ENCODE measurements at places on chromosomes 2 and 18.

DNA sequence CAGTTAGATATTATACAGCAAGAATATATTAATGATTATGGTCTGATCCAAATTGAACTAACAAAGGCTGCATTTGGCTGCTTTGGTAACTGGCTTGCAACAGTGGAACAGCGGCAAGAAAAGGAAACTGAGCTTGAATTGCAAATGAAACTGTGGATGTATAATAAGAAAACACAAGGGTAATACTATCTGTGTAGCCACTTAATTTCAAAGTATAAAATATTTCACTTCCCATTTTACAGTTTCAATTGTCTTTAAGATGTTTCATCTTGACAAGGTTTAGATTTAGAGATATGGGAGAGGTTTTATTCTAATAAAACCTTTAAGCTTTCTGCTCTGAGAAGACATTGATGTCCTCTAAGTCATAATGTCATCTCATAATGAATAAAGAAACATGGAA lies 23.8 kb downstream of the WDR75 start:
- no peak for DNase-seq

- no peak for DNase-seq
These were observed 512.4 kb upstream of the ID2 start for GRCh38 chr2:8169443-8169842.

GRCh38 chr2:145757503-145758246 lies 1237.8 kb upstream of the ZEB2 start:
- DNase-seq, result no peak

DNA sequence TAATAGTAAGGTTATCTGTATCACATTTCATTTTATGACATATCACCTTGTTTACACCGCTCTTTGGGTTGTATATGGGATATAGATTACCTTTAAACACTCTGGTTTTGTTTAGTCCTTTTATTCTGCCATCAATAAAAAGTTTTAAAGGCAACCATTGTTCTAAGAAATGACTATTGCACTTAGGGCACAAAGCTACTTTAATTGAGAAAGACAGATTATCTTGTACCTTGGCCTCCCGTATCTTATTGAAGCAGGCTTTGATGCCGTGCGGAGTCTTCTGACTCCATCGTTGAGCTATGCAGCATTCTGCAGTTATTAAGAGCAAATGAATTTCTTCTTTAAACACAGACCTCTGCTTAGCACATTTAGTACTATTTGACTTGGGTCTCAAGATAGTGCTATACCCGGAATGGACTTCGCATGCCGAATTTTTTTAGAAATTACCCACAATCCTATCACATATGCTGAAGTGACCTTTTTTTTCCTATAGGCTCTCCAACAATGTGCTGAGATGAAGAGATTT lies 16.7 kb downstream of the PKDCC start:
- no peak for DNase-seq

DNA sequence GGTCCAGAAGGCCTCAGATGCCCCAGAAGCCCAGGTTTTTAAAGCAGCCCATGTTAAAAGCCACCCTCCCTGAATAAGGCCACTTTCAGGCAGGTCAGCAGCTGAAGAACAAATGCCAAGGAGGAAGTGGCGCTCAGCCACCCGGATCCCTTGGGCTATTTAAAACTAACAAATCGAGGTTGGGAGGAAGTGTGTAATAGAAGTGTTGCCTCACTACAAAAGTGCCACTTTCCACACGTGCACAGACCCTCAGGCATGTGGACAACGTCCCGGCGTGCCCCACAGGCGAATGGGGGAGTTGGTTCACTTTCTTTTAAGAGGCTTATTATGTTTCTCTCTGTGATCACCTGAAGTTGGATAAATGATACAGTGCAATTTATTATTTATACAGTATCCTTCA lies 173.8 kb upstream of the SALL3 start:
- peak; percentile 57 for DNase-seq

All from HL-60 (cell line).